ENCODE measurements at places on chromosomes 16 and 17.

DNA sequence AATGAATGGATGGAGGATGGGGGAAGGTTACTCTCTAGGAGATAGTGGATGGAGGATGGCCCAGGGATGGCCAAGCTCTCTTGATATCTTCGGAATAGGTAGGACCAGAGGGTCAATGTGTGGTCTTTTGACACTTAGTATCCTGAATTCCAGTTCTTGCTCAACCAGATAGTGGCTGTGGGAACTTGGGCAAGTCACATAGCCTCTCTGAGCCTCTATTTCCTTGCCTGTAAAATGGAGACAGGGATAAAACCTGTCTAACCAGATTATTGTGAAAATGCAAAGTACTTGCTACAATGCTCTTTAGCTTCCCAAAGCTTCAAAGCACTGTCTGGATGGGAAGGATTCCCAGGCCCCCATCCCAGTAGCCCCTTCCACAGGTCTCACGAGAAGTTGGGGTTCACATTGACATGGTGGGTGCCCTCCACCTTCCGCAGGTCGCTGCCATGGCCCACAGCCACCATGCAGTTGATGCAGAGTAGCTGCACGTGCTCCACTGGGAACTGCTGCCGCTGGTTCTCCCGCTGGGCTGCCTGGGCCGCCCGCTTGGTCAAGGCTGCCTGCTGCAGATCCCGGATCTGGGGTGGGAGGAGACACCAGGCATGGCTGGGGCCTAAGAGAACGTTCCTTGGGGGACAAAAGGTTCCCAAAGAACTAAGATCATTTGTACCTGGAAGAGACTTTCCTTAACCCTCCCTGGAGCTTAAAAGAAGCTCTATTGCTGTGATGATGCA, 5.1 kb upstream of the ZNF385C start:
- DNase-seq, result no peak

DNA sequence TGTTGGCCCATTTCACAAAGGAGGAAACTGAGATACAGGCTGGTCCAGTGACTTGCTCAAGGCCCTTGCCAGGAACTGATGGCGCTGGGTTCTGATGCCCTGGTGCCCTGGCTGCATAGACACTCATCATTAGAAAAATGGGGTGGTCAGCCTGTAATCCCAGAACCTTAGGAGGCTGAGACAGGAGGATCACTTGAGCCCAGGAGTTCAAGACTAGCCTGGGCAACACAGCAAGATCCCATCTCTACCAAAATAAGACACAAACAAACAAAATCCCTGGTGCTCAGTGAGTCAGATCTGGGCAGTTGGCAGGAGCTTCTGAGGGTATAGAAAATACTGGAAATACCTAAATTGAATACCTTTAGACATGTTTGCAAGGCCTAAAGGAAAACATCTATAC, 41.1 kb upstream of the KIFC3 start:
- no peak for DNase-seq

- no peak for DNase-seq
These were observed 12.4 kb downstream of the USP10 start for GRCh38 chr16:84712138-84712671.

- DNase-seq, result no peak
These were observed 25.7 kb downstream of the ARHGAP23 start for GRCh38 chr17:38453951-38454421.

- DNase-seq, result no peak
These were observed 164.5 kb upstream of the CCL2 start for GRCh38 chr17:34090593-34090992.

DNA sequence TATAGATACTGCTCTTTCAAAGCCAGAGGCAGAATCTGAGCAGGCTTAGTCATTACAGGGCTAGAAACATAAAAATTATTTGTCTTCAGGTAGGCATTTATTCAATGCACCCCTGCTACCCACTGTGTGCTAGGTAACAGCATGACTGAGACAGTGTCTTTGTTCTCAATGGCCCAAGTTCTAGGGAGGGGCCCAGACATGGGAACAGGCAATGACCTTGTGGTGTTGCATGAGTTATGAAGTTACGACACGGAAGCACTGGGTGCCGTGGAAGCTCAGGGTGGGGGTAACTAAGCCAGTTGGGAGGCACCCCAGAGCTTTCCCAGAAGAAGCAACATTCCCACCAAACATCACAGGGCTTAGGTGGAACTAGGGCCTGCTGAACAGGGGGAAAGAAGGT, 87.0 kb downstream of the CPPED1 start:
- DNase-seq, result no peak

GRCh38 chr16:11182411-11182810, 73.6 kb downstream of the SOCS1 start:
- DNase-seq, result no peak

GRCh38 chr16:85306071-85306792, 194.0 kb upstream of the CIBAR2 start:
- DNase-seq, result peak; percentile 96

DNA sequence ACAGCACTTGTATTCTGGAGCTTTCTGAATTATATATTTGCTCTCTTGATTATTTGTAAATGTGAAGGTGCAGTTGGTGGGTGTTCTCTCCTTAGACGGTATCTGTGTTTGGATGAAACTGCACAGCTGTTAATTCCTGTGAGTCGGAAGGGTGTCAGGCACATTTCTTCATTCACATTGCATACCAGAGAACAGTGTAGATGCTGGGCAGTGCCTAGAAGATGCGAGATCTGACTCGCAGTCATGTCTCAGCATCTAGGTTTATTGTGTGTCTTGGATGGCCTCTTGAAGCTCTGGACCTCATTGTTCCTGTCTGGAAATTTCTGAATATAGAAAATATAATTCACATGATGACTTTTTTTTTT, 61.2 kb downstream of the CLEC16A start:
- DNase-seq, result no peak

- no peak for DNase-seq
These were observed 5.2 kb upstream of the MYH4 start for GRCh38 chr17:10474536-10474935.

DNA sequence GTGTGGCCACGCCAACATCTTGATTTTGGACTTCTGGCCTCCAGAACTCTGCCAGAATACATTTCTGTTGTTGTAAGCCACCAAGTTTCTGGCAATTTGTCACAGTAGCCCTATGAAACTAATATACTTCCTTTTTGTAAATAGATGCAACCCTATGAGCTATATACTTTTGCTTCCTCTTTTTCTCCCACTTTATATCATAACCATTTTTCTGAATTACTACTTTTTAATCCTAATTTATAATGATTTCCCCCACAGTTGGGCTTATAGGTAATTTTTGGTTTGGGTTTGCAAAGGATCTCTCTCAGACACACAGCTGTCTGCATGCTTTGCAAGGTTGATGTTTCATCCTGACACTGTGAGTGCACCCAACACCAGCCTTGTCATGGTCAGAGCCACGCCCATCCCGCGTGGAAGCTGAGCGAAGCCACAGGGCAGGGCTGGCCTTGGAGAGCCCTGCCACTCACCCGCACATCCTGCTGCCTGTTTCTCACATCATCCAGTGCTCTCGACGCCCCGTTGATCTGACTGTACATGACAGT, 5.8 kb downstream of the TRIM25 start:
- DNase-seq, result peak; percentile 86

DNA sequence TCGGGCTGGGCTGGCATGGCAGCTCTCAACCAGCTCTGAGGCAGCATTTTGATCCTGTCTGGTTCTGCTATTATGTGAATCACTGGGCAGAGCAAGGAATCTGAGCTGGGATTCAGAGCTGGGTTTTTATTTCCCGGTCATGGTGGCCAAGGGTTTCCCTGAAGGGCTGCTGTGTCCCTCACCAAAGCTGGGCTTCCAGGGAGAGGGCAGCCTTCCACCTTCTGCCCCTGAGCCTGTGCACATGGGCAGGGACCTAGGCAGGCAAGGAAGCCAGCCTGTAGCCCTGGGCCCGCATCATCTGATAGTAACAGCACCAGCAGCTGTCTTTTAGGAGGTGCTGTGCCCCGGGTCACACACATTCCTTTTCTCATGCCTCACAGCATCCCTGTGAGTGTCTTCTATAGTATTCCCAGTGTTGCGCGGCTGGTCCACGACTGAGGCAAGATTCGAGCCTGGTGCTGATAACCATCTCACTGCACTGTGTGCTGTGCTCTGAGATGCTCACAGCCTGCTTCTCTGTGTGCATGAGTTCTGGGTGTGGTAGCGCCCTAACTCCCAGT, 85.3 kb upstream of the PLCG2 start:
- DNase-seq, result peak; percentile 61

GRCh38 chr16:1072526-1073261, at the start of gene SSTR5:
TSS of gene SSTR5 (plus strand) at chr16:1072747. CDS start at chr16:1078869, 6,122 bp downstream.
- DNase-seq, result no peak

DNA sequence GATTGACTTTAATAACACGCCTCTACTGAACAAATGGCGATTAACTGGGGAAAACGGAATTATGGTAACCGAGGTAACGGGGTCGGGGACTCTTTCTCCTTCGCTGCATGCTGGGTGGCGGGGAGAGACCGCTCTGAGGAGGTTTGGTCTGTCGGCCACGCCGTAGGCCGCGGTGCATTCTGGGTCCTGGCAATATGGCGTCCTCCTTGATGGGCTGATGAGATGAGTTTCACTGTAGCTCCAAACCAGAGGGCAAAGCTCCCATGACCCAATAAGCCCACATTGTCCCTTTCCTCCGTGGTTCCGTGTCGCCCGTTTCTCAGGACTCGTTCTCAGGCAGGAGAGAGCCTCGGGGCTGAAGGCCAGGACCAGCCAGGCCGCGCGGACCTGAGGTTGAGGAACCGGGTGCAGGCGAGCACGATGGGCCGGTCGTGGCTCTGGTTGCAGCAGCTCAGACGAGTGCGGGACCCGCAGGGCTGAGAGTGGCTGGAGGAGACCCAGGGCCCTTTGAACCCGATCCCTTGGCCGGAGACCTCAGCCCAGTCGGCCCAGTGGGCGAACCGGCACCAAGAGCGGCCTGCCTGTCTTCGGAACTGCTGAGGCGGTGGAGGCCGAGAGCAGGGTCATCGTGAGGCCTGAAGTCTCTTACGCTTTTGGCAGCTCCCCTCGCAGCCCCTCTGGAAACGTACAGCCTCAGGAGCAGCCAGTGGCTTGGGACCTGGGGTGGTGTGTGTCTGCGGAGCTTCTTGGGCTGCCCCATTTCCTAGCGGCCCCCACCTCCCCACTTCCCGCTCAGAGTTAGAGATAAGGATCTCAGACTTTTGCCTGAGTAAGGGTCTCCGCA, at the start of gene RPTOR:
Gene RPTOR (plus strand): TSS at position 184 of the 844 bp plus-strand sequence. CDS start 792 bp downstream, outside the sequence.
- peak; percentile 96 for DNase-seq

- DNase-seq, result peak; percentile 88
These were observed 49.3 kb upstream of the BCO1 start for GRCh38 chr16:81189100-81189664.

DNA sequence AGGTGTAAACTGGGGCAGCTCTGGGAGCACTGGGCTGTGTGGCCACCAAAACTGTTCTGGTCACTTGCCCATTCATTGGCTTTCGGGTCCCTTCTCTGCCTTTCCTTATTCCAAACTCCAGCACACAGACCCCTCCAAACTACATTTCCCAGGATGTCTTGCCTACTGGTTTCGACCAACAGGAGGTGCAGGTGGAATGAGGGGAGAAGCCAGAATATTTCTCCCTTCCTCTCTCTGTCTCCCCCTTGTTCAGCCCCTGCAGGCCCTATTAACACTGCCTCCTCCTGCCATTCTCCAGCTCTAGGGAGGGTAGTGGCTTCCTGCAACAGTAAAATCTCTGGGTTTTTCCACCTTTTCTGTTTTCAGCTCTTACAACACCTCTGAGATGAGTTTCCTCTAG, 13.2 kb upstream of the NAGPA start:
- DNase-seq, result no peak

- DNase-seq, result no peak
These were observed 61.4 kb upstream of the PLCG2 start for GRCh38 chr16:81717662-81718189.

- DNase-seq, result no peak
These were observed 33.0 kb upstream of the PMP22 start for GRCh38 chr17:15298176-15298575.

DNA sequence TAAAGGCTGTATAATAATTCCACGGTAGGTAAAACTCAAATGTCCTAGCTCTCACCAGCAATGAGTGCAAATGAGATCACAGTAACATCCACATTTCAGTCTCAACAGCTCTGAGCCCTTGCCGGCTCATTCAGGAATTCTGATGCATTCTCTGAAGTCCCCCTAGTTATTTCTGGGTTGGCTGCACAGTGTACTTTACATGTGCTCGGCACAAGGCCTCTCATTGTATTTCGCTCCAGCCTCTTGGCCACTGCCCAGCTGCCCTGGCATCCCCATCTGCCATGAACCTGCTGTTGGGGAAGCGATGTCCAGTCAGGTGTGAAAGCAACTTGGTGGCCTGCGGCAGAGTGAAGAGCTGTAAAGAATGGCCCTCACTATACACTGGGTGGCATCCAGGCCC, 14.3 kb downstream of the PRCD start:
- no peak for DNase-seq

GRCh38 chr17:8749616-8750015, 5.0 kb upstream of the CCDC42 start:
- DNase-seq, result no peak

DNA sequence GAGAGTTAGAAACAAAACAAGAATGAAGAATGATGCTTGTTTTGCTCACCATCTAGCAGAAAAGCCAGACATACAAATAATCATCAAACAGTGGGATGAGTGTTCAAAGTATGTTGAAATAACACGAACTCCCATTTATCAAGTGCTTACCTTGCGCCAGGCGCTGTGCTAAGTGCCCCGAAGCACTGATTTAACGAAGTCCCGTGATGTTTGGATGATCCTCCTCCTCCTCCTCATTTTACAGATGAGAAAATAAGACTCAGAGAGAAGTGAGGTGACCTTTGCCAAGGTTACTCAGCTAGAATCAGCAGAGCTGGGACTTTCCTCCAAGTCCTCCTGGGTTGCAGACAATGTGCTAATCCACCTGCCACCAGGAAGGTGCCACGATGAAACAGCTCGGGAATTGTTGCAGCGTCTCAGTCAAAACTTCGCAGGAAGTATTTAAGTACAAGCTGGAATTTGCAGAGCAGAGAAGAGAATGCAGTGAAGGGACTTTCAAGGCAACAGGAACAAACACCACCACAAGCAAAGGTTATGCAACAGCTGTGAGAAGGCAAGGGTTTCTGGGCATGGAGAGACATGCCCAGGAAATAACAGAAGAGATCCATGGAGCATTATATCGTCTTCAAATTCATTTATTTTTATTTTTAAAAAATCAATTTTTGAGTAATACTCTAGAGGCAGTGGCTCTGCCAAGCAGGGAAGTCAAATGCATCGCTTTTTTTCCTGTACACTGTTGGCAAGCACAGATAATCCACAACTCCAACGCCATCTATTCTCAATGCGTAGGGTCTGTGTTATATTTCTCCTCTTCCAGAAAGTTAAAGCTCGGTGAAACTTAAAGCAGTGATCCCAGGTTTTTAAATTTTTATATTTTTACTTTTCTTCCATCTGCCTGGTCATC, 11.1 kb downstream of the PRCD start:
- DNase-seq, result no peak

Data from aorta (tissue), 5 donors.